Fibroblast of skin of back (primary cell): ENCODE measurements at places on chromosomes 12 and 14.

GRCh38 chr12:81174664-81175063 lies 96.8 kb downstream of the ACSS3 start:
- no peak for DNase-seq

DNA sequence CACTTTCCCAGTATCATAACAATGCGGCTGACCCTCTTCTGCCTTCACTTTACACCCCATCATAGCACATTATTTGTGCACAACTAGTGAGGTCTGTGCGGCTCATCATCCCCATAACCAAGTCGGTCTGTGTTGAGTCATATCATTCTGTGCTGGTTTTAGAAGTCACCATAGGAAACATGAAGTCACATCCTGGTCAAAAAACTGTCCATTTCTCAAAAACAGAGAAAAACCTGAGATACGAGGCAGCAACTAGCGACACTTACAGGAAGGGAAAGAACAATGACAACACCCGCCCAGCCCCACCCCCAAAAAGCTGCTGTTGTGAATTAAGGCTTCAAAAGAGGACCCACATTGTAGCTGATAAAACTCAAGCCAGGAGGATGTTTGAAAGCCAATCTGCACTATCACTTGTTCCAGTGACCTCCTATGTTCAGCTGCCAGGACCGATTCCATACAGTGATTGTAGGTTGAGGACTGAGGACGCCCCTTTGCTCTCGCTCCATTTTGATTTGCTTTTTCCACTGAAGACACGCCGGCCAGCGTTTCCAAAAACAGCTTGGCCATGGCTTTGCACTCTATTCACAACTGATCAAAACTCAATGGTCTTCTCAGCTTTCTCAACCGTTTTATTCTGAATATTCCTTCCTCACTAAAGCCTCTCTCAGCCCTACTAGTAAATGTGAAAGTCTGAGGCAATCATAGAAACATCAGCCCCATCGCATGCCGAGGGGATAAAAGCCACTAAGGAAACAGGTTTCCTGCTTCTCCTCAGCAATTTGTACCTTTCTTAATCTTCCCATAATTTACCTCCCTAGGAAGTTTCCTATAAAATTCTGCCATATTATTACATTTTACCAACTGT lies 87.5 kb downstream of the DUSP16 start:
- peak; percentile 19 for DNase-seq

DNA sequence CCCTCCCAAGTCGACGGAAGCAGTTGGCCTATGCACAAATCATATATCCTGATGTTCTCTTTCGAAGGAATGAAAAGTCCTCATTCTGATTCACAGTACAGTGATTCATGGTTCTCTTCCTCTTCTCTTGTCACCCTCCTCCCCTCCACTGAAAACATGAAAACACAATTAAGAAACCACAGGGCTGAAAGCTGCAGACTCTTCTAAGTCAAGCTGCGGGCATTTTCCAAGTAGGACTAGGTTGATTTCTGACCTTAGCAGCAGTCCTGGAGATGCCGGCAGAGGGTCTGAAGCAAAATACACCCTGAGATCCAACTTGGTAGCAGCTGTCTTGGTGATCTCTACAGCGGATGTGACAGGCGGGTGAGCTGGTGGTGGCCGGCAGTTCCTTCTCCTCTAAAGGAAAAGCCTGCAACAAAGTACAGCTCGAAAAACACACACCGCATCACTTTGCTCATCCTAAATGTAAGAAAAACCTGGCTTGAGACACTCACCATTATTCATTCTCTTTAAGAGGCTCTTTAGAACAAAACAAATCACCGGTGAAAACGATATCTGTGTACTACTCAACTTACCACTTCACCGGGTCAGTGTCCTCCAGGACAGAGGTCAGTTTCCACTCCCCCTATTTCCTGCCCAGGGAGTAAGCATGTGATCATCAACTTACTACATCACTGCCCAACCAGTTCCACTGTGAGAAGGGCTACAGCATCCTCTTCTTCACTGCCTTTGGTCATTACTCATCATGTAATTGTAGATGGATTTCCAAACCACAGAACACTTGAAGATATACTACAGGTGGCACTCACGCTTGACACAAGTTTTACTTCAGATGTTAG lies 6.0 kb downstream of the TMCC3 start:
- DNase-seq = peak; percentile 38

GRCh38 chr12:108547686-108548085 lies 13.3 kb downstream of the SART3 start:
- no peak for DNase-seq

- DNase-seq = no peak
These were observed 461.4 kb downstream of the NRXN3 start for GRCh38 chr14:78631551-78631950.

GRCh38 chr12:43208627-43209026 lies 343.4 kb downstream of the ADAMTS20 start:
- DNase-seq = peak; percentile 27

DNA sequence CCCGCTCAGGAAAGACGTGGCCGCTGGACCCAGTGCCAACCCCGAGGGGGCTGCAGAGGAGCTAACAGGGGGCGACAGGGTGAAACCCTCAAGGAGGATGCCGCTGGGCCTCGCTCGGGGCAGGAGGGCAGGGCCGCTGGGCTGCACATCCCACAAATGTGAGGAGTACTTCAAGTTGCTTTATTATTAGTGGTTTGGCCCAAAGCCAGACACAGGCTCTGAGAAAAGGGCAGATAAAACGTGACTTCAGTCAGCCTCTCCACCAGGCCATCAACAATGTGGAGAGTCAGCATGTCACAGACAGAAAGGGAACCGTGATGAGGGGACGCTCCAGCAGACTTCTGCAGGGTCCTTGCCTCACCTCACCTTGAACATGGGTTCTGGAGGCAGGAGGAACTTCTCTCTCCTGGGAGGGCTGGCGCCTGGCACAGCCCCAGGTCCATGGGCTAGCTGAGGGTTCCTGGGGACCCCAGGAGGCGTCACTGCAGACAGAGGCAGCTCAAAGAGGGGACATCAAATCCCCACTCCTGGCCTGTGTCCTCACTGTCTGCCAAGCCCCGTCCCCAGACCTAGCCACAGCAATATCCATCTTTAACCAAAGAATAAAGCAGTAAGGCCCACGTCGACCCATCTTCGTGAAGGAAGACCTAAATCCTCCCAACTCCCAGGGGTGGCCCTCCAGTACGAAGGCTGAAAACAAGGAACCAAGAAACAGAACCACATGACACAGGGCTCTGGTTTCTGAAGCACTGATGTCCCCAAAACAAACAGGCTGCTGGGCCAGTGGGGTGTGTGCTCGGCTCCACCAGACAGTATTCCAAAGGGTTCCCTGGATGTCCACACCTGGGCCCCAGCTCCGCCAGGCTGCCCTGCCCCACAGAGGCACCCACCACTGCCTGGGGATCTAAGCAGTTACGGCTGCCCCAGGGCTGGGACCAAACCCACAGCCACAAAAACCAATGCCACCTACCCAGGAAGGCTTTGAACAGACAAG lies 35.1 kb downstream of the CCDC85C start:
- peak; percentile 79 for DNase-seq

DNA sequence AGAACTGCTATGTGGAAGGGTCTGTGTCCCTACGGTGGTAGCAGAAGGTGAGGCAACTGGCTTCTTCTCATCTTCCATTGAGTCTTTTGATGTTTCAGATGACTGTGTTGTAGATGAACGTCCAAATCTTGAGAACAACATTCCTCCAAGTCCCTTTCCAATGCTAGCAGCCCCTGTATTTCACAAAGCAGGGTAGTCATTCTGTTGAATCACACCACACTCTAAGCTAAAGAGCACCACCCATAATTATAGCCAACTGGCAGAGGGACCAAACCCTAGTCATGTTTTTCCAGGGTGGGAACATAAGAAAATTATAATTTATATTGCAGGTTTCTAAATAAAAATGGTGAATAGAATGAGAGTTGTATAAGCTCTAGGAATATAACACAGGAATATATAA lies 98.7 kb downstream of the DDHD1 start:
- DNase-seq = peak; percentile 72

DNA sequence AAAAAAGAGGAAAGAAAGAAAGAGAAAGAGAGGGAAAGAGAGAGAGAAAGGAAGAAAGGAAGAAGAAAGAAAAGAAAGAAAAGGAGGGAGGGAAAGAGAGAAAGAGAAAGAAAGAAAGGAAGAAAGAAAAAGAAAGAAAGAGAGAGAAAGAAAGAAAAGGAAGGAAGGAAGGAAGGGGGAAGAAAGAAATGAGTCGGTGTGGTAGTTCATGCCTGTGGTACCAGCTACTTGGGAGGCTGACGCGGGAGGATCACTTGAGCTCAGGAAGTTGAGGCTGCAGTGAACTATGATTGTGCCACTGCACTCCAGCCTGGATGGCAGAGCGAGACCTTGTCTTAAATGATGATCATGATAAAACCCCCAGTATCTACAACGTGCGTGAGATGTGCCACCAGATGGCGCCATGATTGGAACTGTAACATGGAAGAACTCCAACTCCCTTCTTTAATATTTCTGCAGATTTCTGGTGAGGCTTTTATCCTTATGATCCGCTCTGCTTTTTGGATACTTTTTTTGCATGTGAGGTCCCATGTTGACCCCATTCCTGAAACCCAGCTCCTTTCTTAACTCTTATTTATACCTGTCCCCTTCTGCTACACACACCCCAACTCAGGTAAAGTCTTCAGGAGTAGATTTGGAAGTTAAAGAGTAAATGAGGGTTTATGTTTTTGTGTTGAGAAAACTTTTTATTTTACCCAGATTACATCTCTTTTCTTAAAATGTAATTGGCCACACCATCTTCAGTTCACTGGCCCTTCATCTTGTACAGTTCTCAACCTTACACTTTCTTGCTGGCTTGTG lies 25.6 kb downstream of the RNASE10 start:
- DNase-seq = peak; percentile 65

DNA sequence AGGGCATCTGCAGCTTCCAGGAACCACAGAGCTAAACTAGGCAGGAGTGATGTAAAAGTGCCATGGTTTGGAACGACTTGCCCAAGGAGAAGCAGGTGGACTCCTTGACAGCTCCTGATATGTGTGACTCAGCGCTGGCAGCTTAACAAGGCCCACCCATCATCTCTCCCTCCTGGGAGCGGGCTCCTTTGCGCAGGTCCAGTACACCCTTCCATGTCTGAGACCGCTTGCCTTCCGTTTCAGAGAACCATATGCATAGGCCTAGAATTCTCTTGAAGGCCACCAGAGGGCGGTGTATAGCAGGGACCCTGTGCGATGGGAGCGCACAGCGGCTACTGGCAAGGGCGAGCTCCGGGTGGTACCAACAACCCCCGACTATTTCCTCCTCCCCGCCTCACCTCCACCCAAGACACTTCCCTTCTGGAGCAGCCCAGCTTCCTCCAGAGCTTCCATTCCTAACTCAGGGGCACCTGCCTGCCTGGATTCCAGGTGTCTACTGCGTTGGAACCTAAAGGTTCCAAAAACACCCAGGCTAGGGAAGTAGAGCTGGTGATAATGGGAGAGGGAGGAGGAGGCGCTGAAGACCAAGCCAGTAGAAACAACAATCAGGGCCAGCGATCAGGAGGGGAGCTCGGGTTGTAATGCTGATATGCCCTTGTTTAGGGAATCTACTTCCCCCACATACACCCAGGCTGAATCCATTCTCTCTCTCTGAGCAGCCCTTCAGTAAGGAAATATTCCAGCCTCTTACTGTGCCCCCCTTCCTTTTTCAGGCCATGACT lies 6.3 kb downstream of the DHH start:
- peak; percentile 86 for DNase-seq
